Inflammatory macrophage treated with lipopolysaccharide for 4 hours (primary cell): ENCODE measurements at places on chromosomes 11 and 22.

- DNase-seq: peak; percentile 47
These were observed 36.6 kb downstream of the DCUN1D5 start for GRCh38 chr11:103055221-103055890.

DNA sequence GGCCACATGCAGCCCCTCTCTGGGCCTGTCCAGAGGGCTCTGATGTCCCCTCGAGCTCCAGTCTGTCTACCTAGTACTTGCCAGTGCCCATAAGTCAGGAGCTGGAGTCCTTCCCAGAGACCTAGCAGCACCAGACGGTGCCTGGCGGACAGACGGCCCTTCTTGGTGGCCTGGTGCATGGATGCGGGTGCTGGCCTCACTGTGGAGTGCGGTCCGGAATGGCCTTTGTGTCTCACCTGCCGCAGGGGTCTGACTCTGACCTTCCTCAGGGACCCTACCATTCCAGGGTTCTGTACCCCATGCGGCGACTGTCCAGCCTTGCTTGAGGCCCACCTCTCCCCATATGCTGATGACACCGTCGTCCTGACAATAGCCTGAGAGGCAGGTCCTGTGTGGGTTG is 29.4 kb upstream of the SMIM38 start:
- no peak for DNase-seq

DNA sequence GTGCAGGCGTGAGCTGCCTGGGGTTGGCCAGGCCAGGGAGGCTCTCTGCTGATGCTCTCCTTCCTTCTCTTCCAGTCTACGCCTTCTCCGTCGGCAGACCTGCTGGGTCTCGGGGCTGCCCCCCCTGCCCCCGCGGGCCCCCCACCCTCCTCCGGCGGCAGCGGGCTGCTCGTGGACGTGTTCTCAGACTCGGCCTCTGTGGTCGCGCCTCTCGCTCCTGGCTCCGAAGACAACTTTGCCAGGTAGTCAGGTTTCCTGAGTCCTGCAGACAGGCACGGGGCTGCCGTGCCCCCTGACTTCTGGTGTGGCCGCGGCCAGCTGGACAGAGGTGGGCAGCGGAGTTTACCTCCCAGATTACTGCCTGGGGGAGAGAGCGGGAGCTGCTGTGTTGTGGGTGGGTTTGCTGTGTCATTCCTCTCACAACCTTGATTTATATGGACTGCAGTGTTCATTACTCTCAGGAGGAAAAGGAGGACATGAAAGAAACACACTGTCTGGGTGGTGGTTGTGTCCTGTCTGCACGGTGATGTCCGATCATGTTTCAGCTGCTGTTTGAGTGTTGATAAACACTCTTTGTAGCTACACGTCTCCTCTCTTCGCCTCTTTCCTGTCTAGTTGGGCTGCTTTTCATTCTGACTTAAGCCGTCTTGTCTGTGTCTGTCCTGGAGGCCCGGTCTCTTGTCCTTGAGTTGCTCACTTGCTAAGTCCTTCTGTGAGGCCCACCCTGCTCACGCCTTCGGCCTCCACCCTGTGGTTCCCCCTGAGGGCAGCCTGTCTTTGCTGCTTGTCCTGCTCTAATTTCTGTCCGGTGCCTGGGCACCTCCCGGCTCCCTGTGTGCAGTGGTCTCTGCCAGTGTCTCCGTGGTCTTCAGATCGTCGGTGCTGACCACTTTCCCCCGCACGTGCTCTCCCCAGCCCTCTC is 35.9 kb downstream of the MUC6 start:
- no peak for DNase-seq

GRCh38 chr11:78525720-78526119 is 48.9 kb downstream of the NARS2 start:
- no peak for DNase-seq

DNA sequence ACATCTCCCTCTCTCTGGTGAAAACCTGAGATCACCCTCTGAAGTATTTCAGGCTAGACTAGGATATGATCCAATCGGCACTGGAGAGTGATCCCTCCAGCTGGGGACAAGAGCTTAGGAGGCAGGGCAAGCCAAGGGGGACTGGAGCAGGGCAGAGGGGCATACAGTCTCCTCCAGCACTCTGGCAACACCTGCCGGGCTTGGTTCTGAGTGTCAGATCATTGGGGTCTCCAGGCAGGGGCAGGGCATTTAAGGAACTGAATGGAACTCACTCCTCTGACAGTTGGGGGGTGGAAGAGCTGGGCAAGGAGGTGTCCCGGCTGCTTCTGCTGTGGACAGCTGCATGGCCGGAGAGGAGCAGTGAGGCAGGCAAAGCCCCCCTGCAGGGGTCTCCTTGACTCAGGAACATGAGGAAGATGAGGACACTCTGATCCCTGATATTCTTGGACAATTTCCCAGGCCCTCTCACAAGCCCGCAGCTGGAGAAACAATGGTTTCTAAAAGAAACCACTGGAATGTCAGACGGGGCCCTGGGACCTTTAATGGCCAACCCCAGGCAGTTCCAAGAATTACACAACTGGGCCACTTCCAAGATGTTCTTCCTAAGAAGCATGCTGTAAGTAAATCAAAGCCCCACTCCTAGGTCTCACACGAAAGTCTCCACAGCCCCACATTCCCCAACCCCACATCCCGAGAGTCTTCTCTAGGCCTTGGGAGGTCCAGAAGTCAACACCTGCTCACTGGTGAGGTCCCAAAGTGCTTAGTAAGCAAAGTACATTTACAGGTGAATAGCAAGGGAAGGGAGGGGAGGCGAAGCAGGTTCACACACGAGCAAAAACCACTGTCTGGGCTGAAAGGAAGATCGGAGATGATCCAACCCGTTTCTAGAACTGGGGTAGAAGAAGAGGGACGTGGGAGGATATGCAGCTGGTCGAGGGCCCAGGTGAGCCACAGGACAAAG is 1.2 kb upstream of the CCDC86 start:
- DNase-seq: no peak

GRCh38 chr22:27734066-27734465 is 67.5 kb downstream of the MN1 start:
- no peak for DNase-seq

DNA sequence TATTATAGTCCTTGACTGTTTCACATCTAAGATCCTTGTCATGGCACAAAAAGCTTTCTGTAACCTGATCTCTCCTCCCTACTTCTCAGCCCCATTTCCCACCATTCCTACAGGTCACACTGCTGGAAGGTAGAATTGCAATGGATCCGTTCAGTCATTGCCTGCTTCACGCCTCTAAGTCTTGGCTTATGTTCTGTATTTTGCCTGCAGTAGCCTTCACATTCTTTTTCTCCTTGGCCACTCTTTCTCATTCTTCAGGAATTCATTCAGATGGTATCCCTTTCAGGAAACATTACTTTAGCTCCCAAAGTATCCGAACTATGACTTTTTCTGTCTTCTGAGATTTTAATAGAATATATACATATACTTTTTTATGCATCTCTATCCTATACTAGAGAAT is 731.5 kb downstream of the NTM start:
- DNase-seq: no peak

GRCh38 chr11:125064070-125064469 is 965 bp downstream of the SLC37A2 start:
- DNase-seq: no peak
